ENCODE measurements at places on chromosomes 7 and 10.

DNA sequence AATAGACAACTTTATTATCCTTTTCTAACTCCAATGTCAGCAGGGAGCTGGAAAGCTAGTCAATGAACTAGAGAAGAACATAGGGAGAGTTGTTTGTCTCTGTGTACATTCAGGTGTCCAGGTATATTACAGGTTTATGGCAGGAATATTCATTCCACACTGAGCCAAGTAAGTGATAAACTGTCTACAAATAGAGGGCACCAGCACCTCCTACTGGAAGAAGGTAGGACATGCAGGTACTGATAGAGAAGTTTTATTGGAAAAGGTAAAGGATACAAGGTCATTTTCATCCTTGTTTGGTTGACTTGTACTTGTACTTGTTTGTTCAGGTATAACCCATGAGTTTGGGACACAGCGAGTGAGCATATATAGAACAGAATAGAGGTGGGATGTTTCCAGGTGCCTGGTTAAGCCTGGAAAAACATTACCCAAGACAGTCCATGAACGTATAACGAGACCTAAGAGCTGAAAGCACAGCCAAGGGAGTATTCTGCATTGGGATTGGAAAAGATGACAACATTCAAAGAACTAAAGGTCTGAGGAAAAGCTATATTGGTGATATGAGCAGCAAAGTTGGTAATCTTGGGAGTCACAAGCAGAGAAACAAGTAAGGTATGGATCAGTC lies 61.4 kb upstream of the PPP1R3C start:
- DNase-seq = no peak

DNA sequence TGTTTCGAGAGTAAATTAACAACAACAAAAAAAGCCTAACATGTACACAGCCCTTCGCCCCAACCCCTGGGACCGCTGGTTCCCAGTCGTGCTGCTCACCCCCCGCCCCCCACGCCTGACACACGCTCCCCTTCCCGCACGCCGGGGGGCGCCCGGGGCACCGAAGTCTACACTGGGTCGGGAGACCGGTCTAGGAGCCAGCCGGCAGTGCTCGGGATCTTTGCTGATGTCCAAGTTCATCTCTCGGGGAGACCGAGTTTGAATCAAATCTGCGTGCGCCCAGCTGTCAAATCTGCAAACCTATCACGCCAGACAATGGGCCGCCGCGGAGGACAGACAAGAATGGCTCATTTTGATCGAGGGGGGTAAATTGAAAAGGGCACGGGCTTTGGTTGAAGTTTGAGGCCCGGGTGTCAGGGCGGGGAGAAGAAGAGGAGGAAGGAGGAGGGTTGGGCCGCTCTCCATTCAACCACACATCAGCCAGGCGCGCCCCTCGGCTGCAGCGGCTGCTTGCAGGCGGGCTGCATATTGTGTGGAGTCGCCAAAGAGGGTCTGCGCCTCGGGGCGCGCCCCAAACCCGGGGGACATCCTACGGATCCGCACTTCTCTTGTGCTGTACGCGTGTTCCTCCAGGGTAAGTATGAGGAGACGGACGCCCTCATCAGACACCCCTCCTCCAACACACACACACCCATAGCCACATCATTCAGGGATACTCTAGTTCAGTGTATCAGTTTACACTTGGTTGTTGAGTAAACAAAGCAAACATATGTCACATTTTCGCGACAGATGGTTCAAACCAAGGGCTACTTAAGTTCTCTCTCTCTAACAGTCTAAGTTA lies 1.3 kb upstream of the GFRA1 start:
- peak; percentile 47 for DNase-seq

DNA sequence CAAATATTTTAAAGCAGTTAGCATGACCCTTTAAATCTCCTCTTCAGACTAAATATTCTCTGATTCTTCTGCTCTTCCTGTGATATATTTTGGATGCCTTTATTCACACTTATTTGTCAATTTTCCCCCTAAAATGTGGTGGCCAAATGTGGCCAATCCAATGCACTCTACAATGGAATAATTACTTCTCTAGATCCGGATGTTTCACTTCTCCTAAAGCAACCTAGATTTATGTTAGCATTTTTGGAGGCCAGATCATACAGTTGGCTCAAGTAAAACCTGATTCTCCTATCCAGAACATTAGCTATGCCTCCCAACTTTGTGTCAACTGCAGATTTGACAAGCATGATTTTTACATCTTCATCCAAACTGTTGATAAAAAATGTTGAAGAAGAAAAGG lies 153.7 kb downstream of the CREB5 start:
- DNase-seq = no peak

DNA sequence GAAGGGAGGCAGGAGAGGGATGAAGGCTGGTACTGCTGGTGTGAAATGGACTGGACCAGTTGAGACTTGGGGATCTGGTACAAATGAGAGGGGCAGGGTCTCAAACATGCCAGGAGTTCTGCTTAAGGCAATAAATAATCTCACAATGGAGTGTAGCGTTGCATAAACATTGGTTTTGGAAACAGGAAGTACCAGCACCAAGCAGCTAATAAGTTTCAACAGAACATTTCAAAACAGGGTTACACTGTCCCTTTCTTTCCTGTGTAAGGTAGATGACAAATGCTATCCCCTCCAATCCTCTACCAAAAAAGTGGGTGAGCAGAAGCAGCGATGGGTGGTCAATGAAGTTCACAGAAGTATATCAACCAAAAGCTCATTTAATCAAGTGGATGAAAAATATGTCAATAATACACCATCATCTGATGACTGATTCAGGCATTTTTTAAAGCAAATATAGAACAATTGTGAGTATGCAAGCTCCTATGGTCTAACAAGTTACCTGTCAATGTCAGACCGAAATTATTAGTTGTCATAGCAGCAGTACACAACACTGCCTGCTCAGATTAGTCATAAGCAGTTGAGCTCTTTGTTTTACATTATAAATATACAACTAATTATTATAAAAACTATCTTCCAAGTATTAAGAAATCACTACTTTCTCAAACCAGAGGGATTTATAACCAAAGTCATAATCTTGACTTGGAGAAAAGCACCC lies 220.0 kb downstream of the FAM107B start:
- DNase-seq = no peak

DNA sequence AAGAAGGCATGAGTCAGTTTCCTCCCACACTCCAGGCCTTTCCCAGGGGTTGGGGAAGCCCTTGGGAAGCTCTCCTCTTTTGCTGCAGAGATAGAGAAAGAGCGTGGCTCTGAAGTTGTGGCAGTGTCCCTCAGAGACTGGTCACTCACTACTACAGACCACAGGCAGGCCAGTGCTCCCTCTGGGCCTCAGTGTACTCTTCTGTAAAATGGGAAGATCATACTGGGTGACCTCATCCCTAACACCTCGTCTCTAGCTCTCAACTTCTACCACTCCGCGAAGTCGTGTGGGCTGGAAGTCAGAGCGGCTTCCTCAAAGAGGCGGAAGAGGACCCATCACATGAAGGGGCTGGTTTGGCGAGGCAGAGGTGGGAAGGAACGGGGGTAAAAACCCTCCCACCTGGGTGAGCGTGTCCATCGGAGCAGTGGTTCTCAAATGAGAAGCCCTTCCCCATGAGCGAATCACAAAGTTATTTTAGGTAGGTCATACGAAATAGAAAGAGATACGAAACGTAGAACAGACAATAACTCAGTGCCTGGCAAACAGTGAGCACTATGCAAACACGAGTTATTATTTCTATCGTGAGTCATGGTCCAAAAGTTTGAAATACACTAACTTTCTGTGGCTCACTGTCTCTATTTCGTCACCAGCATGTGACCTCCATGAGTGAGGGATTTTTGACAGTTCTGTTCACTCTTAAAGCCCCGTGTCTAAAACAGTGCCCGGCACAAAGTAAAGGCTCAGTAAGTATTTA lies 32.7 kb downstream of the PRKAG2 start:
- no peak for DNase-seq
